ENCODE measurements at places on chromosomes 16 and 17.

DNA sequence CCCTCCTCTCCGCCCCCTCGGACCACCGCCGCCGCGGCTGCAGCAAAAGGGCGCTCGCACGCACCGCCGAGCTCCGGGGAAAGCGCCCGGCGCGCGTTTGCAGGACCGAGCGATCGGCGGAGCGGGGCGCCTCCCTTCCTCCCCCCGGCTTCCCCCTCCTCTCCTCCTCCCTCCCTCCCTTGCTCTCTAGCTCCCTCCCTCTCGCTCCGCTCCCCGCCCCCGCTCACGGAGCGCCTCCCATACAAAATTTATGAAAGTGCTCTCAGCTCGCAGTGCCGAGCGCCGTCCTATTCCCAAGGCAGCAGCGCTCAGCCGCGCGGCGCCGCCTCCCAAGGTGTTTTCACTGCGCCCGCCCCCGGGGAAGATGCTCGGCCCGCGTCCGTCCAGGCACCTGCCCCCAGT lies at the start of gene RTN4RL1:
Gene RTN4RL1 (minus strand): TSS at position 115 of the 402 bp plus-strand sequence. CDS start 469 bp downstream, outside the sequence.
- DNase-seq: no peak

- DNase-seq: no peak
Measured at GRCh38 chr17:64212122-64212521, 50.9 kb downstream of the TEX2 start.

- no peak for DNase-seq
Measured at GRCh38 chr16:88893127-88893968, 26.9 kb upstream of the PABPN1L start.

- DNase-seq: no peak
Measured at GRCh38 chr16:57915811-57916488, 55.0 kb downstream of the CNGB1 start.

DNA sequence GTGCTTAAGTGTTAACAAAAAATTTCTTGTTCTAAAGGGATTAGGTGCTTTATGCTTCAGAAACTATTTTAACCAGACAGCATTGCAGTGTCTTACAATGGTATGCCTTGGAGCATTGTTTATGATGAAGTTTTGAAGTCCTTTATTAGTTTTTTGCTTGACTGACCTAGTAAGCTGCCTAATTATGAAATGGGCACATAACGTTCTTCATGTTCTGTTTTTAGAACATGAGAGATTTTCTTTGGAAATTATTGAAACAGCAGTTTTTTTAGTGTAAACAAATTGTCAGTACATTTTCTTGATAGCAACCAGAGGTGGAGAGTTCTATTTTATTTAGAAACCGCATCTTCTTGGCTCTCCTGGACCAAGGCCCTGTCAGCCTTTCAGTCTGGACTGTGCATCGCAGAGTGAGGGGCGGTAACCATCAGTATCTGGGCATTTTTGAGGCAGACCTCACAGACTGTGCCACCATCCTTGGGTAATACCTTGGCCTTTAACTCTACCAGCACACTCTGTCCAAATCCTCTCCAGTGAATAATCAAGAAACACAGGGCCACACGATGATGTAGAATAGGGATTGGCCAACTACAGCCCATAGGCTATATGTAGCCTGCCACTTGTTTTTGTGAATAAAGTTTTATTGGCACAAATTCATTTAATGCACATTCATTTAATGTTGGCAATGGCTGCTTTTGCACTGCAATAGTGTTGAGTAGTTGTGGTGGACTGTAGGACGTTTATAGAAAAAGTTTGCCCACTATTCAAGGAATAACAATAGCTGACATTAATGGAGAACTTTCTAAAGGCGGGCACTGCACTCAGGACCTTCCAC lies 81.1 kb downstream of the VPS35L start:
- no peak for DNase-seq

DNA sequence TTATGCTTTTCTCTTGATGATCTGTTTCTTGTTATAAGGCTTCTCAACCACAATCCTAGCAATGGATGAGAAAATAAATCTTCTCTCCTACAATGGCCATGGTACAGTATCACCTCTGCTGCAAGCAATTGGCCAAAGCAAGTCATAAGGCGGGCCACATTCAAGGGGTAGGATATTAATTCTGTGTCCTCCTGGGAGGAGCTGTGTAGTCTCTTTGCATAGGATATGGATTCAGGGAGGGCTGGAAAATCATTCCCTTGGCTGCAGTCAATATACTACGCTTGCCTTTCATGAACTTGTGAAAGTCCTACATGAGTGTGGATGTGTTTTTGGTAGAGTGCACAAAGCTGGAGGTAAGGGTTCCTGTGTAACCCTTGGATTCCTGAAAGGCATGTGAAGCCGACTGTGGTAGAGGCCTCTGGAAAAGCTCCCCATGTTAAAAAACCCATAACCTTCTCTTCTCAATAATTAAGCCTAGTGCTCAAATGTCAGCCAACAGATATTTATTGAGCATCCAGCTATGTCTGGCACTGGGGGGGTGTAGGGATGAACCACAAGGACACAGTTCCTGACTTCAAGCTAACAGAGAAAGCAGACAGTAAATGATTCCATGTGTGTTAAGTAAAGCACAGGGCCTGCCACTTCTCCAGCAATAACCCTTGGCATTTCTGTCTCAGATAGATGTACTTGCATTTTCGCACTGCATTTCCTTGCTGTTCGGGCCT lies 147.6 kb upstream of the HS3ST3A1 start:
- DNase-seq: no peak

All from forelimb muscle (tissue), 1 donor.